ENCODE measurements at places on chromosomes 7 and 10.

GRCh38 chr10:127720903-127721302, 16.1 kb upstream of the FOXI2 start:
- no peak for DNase-seq

DNA sequence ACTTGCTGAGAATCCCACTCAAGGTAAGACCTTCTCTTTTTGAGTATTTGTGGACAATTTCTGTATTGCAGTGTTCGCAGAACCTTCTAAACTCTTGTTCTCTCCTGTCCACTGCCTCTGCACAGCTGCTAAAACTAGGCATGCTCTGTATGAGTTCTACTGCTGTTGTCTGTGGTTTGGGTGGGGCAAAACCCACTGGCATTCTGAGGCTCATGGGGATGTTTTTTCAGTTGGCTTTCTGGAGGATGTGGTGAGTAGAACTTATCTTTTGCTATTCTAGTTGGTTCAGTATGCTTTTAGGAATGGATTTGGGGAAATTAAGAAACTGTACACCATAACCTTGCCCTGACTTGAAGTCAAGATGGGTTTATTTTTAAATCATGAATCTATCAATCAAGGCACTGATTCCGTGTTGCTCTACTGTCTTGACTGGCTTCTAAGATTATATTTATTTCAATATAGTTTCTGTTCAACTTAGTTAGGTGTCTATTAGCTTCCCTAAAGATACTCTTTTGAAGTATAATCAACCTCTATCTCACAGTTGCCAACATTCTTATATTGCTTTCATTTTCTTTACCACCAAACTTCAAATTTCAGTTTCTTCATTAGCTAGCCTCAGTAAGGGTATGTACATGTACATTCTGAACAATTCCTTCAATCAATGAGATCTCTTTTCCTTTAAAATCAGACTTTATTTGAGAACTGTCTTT, 25.0 kb upstream of the C1GALT1 start:
- peak; percentile 33 for DNase-seq

DNA sequence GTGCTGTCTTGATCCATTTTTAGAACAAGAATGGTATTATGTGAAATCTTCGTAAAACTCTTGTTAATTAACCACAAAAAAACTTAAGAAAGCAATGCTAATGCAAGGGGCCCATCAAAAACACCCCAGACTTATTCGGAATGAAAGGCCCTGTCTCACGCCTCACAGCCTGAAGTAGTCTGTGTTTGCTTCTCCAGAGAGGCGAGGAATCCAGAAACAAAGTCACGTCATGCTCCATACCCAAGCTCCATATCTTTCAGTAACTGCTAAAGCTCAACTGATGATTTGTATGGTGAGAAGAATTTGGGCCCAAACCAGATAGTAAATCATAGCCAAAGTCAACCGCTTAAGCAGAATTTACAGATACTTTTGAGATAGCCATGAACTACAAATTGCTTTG, 155.4 kb downstream of the ATE1 start:
- DNase-seq: no peak

DNA sequence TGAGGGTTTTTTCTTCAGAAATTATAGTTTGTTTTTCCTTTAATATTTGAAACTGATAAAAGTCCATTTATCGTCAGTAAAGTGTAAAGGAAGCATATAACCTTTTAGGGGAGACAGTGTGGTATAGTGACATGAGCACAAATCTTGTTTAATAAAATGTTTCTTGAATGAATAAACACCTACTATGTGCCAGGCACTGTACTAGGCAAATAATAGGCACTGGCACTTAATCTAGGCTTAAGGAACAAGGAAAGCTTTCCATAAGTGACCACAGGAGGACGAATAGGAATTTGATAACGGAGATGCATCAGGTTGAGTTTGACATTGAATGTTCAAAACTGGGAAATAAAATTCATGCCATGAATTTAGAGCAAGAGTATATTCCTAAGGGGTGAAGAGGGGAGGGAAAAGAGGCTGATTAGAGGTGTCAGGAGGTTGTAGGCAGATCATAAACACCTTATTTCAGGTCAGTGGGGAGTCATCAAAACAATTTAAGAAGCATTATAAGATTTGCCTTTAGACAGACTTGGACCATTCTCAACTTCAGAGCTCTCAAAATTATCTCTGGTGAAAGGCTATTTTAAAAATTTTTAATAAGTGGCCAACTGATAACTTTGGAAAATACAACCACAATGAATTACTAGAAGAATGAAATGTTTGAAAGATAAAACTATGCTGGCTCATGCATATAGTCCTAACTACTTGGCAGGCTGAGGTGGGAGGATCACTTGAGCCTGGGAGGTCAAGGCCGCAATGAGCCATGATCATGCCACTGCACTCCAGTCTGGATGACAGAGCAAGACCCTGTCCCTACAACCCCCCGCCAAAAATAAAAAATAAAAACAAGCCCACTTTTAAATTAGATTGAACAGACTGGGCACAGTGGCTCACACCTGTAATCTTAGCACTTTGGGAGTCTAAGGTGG, 22.4 kb downstream of the RALA start:
- no peak for DNase-seq

DNA sequence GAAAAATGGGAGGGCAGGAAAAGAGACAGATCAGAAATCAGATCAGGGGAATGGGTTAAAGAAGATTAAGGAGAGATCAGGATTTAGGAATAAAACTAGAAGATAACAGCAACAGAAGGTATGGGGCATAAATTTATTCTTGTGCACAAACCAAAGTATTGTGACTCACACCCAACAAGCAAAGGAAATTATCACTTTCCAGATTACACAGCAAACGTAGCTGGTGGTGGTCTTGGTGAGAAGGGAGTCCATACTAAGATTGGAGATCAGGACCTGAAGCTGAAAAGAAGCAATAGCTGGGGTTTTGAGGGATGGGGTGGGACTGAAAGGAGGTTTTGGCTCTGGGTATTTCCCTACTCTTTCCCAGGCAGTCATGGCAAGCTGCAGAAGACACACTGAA, 3.5 kb upstream of the MYOZ1 start:
- no peak for DNase-seq

DNA sequence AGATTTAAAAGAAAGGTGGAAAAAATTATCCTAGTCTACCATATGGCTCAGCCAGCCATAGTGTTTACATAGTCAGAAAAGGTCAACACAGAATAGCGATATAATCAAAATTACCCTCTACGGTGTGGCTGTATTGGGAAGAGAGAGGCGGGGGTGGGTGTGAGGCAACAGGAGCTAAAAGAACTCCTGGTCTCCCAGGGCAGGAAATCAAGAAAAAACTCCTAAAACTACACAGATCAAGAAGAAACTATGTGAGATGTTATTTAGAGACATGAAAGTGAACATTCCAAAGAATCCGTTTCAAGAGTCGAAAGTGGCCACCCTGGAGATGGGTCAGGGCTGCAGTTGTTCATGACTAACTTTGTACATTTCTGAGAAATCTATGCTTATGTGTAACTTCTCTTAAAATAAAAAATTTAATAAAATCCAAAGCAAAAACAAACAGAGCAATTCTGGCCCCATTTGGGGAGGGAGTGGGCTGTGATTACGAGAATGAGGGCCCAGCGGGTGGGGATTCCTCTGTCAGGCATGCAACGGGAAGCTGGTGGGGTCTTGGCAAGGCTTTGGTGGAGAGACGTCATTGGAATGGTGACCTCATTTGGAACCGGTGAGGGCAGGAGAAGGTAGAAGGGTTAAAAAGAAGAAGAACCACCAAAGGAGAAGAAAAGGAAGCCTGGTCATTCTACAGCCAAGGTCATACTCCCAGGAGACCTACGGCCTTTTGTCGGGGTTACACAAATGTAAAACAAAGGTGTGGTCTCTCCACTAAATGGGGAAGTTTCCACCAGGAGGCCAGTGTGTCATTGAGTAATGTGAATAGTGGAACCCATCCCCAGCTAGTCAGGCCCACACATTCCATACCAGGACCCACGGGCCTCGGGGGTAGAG, 71.2 kb upstream of the DUSP5 start:
- no peak for DNase-seq

GRCh38 chr10:13302821-13303555, 3.1 kb upstream of the PHYH start:
- DNase-seq: no peak

DNA sequence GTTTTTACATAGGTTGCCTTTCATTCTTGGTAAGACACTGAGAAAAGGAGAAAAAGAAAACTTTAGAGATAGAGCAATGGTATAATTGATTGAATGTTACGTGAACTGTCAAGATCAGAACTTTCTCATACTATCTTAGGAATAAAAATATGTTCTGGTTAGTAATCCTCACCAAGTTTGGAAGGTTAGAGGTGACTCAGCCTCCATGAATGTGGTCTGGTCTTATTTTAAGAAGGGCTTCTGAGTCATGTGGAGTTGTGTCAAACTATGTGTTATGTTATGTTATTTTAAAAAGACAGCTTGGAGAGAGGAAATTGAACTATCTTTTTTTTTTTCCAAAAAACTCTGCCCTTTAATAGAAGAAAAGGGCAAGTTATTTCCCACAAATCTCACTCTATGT, 458.6 kb upstream of the KLF6 start:
- no peak for DNase-seq
